ENCODE measurements at places on chromosomes 7 and 10.

GRCh38 chr7:9250876-9251275 is 817.5 kb downstream of the NXPH1 start:
- DNase-seq, result no peak

GRCh38 chr10:72048450-72049124 is 39.8 kb downstream of the SPOCK2 start:
- DNase-seq, result peak; percentile 83

DNA sequence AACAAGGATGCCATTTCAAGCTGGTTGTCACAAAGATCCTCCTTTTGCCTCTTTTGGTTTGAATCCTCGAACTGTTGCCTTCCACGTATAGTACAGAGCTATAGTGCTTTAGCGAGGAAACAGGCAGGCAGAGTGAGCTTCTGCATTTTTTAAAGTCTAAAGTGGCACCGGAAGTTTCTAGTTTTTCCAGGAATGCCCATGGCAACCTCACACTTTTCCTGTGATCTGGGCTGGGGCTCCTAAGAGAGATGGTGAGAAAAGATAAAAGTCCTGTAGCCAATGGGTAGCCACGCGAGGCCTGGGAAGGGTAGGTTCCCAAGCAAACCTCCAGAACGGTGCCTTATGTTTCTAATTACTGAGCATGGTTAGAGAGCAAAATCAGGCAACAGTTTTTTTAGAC is 76.7 kb downstream of the CALD1 start:
- no peak for DNase-seq

GRCh38 chr7:101936611-101937231 is 119.3 kb downstream of the CUX1 start:
- no peak for DNase-seq

GRCh38 chr10:71708301-71708703 is 11.3 kb downstream of the C10orf105 start:
- no peak for DNase-seq

GRCh38 chr10:47239211-47239610 is 60.8 kb upstream of the GDF10 start:
- DNase-seq, result no peak

GRCh38 chr7:32479574-32480200 is 10.5 kb downstream of the LSM5 start:
- peak; percentile 35 for DNase-seq

DNA sequence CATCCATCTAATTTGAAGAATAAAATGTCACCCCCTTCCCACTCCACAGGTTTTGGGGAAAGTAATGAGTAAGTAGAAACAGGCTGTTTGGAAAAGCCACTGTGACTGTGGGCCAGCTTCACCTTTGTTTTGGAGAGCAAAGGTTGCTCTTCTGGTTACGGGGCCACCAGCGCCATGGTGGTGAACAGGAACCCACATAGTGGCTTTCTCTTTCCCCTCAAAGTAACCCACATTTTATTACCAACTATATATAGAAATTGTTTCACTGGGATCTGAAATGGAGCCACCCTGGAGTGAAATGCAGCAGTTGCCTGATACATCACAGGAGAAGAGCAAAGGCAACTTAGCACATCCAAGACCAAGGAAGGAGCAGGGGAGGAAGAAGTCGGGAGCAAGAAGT is 112.3 kb upstream of the EFCAB10 start:
- no peak for DNase-seq

DNA sequence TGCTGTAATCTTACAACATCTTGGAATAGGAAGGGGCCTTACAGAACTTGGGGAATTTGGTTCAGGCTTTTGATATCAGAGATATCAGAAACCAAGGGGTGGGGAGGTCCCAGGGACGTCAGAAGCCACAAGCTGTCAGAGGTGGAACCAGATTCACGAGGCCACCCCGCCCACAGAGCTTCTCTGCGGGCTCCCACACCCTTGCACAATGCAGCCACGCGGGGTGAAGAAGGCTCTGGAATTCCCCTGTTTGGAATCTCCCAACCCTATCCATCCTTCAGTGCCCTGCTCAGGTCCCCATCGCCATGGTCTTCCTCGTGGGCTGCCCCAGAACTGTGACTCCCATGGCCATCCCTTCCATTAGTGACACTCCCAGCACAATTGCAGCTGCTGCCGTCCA is 247.1 kb upstream of the SHH start:
- no peak for DNase-seq

DNA sequence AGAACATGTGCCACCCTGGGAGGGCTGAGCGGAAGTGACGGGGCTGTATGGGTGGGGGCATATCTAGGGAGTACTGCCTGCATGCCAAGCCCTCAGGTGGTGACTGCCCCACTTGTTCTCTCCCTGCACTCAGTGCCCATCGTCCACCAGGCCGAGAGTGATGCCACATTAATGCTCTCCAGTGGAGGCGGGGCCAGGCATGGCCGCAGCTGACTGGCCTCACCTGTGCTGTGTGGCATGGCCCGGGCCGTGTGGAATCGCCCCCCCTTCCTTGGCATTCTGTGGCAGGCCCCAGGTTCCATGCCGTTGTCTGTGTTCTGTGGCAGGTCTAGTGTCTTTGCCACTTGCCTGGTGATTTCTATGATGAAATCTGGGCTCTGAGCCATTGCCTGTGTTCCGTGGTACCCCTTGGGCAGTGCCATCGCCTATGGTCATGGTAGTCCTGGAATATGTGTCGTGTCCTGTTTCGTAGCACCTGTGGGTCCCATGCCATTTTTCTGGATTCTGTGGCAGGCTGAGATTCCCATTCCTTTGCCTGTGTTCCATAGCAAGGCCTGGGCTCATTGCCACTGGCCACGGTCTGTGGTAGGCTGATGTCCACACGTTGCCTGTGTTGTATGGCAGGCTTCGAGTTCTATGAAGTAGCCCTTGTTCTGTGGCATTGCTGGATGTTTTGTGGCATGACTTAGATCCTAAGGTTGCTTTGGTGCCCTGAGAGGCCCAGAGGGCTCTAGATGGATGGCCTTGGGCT is 8.9 kb downstream of the FLNC start:
- no peak for DNase-seq

GRCh38 chr7:131061158-131061557 is 266.5 kb upstream of the MKLN1 start:
- DNase-seq, result no peak

GRCh38 chr10:3780771-3781467 is 4.1 kb downstream of the KLF6 start:
- no peak for DNase-seq

GRCh38 chr10:81674941-81675340 is 200.1 kb upstream of the NRG3 start:
- no peak for DNase-seq

DNA sequence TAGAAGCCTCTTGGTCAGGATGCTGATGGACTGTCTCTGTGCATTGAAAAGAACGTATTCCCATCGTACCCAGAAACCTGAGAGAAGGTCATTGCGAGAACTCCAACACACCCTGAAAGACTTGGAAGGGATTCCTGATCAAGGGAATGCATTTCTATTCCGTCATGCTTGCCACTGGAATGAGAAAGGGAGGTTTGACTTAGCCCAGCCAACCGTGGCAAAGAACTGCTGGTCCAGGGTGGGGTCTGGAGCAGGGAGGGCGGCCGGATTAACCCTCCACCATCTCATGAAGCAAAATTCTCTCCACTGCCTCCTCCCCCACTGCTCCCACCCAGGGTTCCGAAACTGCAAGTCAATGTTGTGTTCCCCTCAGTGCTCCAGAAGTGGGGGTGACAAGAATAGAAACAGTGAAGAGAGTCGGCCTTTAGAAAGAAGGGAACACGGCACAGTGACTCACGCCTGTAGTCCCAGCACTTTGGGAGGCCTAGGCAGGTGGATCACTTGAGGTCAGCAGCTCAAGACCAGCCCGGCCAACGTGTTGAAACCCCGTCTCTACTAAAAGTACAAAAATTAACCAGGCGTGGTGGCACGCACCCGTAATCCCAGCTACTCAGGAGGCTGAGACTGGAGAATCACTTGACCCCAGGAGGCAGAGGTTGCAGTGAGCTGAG is 137.5 kb upstream of the MGMT start:
- DNase-seq, result no peak

DNA sequence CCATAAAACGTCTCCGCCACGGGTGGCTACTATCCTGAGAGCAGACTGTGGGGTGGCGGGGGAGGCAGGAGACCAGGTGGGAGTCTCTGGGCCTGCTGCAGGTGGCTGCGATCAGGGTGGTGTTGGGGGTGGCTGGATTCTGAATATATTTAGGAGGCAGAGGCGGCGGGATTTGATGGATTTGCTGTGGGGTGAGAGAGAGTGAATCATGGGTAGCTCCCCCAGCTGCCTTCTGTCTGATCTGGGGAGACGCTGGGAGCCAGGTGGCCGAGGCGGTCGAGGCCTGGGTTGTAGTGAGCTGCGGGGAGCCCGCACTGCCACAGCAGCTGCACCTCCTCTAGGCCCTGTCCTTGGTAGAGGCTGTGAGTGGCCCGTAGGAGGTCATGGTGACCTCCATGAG is 48.2 kb upstream of the PFKFB3 start:
- DNase-seq, result no peak

Measured in NCI-H1436 treated with DMSO at 0.1 percent for 48 hours (cell line).